ENCODE measurements at places on chromosomes 13 and 19. TPM values are rescaled to one million over a fixed set of nuclear protein-coding genes. Genes with fewer than 3 reads are reported as not detected.

Gene ZNF534
- total RNA-seq, result 0.20 TPM

DNA sequence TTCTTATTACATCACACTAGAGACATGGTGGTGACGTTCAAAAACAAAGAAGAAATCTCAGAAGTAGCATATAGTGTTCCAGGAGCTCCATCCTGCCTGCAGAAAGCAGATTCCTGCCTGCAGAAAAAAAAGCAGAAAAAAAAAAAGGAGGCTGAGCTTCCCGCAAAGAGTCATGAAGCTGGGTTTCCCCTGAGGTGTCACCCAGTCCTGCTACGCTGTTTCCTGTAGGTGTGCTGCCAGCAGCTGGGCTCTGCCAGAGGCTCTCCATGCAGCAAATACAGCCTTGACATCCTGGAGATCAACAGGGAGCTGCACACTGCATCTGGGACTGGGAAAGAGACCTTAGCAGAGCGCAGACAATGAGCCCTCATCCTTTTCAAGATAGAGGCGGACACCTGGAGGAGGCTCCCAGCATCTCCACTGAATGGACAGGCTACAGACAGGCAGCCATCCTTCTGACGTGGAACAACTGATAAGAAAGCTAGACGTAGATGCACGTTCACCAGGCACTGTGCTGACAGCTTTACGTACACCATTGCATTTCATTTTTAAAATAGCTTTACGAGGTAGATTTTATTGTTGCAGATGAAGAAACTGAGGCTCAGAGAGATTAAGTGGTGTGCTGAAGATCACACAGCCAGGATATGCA lies 350.9 kb downstream of the FOXO1 start:
- DNase-seq, result peak; percentile 19

- DNase-seq, result no peak
Observed at GRCh38 chr13:79402074-79402635, 3.9 kb downstream of the RBM26 start.

- no peak for DNase-seq
Observed at GRCh38 chr19:58521651-58522050, 2.0 kb upstream of the ZBTB45 start.

DNA sequence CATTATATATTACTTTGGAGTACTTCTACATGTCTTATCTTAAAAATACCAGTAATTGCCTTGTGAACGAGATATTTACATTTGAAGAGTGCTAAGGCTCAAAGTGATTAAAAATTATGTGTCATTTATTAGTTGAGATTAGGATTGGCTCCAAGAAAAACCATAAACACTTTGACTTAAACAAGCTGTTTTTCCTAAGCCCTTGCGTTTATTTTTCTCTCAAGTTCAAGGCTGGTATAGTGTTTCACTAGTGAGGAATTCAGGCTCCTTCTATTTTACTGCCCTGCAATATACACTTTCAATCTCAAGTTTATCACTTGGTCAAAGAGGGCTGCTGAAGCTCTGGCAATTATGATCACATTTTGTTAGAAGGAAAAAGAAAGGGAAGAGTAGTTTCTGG lies 49.9 kb downstream of the UFM1 start:
- DNase-seq, result peak; percentile 91

Gene ZNF90
- total RNA-seq, result 4.9 TPM

GRCh38 chr13:93235258-93236015 lies 8.8 kb downstream of the GPC6 start:
- DNase-seq, result no peak

Gene SBSN
- total RNA-seq, result 0.09 TPM

GRCh38 chr13:24228852-24229458 lies 68.4 kb downstream of the SPATA13 start:
- DNase-seq, result peak; percentile 85

Gene DPF1
- total RNA-seq, result 1.3 TPM

Gene ZNF146
- 101 TPM for total RNA-seq

Measured in lung (tissue), 17 donors.